ENCODE measurements at places on chromosomes 7 and 10.

- DNase-seq = no peak
These were observed 23.5 kb downstream of the HEPACAM2 start for GRCh38 chr7:93202594-93203250.

DNA sequence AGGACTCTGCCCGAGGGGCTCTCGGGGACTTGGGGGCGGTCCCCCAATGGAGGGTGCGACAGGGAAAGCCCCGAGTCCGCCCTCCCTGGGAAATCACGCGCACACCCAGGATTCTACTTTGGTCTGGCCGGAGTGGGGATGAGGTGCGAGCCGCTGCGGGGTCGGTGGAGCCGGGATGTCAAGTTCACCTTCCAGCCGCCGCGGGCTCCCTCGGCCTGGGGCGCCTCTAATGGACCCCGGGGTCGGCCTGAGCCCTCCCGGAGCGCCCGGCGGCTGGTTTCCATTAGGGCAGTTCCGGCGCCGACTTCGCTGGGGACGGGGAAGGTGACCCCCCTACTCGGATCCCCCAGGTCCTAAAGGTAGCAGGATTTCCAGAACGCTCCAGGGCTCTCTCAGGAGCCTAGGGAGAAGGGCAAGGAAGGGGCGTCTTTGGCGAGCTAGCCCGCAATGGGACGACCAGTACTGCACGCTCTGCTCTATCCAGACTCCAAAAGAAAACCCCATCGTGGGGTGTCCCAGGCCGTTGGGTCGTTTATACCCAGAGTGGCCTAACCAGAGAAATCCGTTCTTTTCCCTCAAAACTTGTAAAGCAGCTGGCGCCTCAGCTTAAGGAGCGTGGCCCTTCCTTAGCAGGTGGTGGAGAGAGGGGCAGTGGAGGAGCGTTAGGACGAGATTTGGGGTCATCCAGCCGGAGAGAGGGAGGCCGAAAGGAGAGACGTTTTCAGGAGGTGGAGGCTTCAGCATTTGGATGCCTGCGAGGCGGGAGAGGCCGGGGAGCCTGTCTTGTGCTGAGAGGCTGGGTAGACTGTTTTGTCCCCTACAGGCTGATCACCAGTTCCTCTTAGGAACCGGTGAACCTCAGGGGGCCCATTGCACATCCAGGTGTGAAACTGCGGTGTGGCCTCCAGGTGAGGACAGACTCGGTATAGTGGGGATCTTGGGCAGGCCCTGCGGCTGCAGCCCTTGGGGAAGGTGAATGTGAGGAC, 860 bp upstream of the WDR86 start:
- peak; percentile 75 for DNase-seq

GRCh38 chr7:40520986-40521738, 386.4 kb downstream of the SUGCT start:
- DNase-seq = no peak

- peak; percentile 90 for DNase-seq
These were observed 578 bp downstream of the CACUL1 start for GRCh38 chr10:118754229-118754555.

GRCh38 chr10:79223091-79224048, 123.9 kb upstream of the PPIF start:
- DNase-seq = peak; percentile 99

- peak; percentile 64 for DNase-seq
These were observed 733 bp downstream of the HIBADH start for GRCh38 chr7:27661811-27662489.

- DNase-seq = no peak
These were observed 402.0 kb upstream of the NRG3 start for GRCh38 chr10:81472927-81473470.

DNA sequence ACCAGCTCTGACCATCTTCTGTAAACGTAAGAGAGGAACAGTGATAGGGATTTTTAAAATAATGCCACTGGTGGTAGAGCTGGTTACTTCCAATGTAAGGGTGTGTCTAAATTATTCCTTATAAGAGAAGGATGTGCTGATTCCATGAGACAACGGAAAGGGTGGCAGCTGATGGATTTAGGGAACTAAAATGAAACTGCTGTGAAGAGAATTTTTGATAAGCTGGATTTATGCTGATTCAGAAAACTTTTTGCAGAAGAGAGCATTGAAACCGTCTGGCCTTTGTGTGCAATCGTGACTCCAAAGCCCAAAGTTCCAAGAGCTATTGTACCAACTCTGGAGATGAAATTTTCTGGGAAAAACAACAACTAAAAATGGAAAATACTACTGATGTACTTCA, 301.0 kb downstream of the PRPF18 start:
- DNase-seq = no peak

- no peak for DNase-seq
These were observed 3.7 kb downstream of the MSRB2 start for GRCh38 chr10:23099079-23099478.

DNA sequence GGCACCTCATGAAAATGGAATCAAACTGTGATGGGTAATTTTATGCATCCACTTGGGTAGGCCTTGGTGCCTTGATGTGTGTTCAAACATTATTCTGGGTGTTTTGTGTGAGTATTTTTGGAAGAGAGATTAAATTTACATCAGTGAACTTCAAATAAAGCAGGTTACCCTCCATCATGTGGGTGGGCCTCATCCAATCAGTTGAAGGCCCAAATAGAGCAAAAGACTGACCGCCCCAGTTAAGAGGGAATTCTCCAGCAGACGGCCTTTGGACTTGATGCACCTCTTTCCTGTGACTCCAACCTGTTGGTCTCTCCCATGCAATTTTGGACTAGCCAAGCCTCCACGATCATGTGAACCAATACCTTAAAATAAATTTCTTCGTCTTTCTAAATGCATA, 97.7 kb upstream of the DPP6 start:
- no peak for DNase-seq

GRCh38 chr7:33185786-33186185, 56.4 kb downstream of the BBS9 start:
- DNase-seq = no peak

- DNase-seq = peak; percentile 96
These were observed 14.7 kb upstream of the MICALL2 start for GRCh38 chr7:1473864-1474512.

- no peak for DNase-seq
These were observed 316.9 kb upstream of the GRM3 start for GRCh38 chr7:86326847-86327246.

- DNase-seq = no peak
These were observed 3.4 kb downstream of the KCNH2 start for GRCh38 chr7:150974468-150975391.

- peak; percentile 94 for DNase-seq
These were observed at the start of gene TSPAN33 for GRCh38 chr7:129144095-129144833. Gene TSPAN33, plus strand, starts transcription at chr7:129144707. Its CDS starts 274 bp downstream, at chr7:129144981.

GRCh38 chr10:91935886-91936285, 12.3 kb downstream of the BTAF1 start:
- no peak for DNase-seq

- DNase-seq = no peak
These were observed 25.8 kb downstream of the STEAP1 start for GRCh38 chr7:90180011-90180585.

- no peak for DNase-seq
These were observed 6.0 kb downstream of the CREB5 start for GRCh38 chr7:28418311-28418710.

DNA sequence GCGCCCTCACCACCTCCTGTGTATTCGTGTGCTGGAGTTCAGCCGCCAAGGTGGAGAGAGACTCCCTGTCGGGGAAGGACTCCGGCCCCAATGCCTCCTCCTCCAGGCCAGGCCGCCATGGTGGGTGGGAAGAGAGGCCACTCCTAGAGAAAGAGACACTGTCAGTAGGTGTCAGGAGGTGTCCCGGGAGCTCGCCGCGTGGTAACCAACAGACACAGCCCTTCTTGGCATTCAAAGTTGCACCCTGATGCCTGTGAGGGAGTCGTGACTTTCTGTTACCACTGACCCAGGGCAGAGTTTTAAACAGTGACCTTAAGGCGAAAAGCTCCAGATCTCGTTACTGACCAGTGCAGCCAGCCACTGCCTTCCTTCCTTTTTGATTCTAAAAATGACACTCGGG, 155.2 kb downstream of the CUX1 start:
- DNase-seq = no peak

GRCh38 chr7:17376595-17376994, 78.1 kb downstream of the AHR start:
- DNase-seq = no peak

GRCh38 chr10:34491678-34492077, 323.4 kb downstream of the PARD3 start:
- DNase-seq = no peak

Measured in islet precursor cell (in vitro differentiated cells).